Stimulated activated CD4-positive, alpha-beta T cell treated with anti-CD3 and anti-CD28 coated beads, Interleukin-1b, Interleukin-23, amount 100 ng/mL, for 4 hours (primary cell): ENCODE measurements at places on chromosomes 11 and 22.

DNA sequence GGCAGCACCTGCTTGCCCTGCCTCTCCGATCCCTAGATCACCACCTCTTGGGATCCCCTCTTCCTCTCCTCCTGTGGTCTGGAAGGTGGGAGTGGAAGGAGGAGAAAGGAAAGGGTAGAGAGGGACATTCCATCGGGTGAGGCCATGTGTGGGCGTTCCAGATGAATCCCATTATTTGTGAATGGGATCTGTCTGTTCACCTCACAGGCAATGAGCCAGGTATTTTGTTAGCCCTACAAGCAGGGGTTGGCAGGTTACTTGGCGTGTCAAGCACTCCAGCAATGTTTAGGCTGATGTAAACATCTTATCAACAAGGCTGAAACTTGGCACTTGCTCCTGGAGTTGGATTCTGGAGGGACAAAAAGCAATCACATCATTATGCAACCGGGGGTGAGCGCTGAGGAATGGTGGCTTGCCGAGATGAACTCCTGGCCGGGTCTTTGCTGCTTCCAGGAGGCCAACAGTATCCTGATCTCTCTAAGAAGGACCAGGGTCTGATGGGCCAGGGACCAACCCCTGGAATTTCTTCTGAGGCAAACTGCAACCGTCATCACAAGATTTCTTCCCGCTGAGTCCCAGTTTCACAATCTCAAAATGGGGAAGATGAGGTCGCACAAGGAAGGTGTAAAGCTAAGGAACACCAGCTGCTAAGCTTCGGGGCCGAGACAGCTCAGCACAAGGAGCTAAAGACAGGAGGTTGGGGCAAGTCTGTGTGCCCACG lies 7.8 kb downstream of the ADAMTS8 start:
- DNase-seq: no peak

- DNase-seq: no peak
Measured at GRCh38 chr11:1307163-1307870, 2.1 kb downstream of the TOLLIP start.

- no peak for DNase-seq
Measured at GRCh38 chr11:112178428-112178827, 3.1 kb downstream of the BCO2 start.

DNA sequence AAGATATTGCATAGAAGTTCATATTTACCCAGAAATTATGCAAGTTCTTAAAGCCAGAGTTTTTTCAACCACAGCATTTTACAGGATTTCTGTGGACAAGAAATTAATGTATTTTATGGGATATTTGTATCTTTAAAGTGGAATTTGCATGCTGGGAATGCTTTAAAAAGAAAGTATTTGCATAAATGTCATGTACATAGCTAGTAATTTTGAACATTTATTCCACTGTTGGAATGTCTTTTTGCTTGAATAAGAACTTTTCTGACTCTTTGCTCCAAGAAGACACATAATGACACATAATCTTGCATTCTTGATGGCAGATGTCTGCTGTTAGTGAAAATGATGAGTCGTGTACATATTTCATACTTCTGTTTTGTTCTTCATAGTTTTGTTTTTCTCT lies 66.6 kb downstream of the ATXN10 start:
- DNase-seq: no peak

- no peak for DNase-seq
Measured at GRCh38 chr11:29553990-29554389, 462.8 kb downstream of the KCNA4 start.

- DNase-seq: no peak
Measured at GRCh38 chr11:37503411-37504059, 905.5 kb upstream of the RAG2 start.

DNA sequence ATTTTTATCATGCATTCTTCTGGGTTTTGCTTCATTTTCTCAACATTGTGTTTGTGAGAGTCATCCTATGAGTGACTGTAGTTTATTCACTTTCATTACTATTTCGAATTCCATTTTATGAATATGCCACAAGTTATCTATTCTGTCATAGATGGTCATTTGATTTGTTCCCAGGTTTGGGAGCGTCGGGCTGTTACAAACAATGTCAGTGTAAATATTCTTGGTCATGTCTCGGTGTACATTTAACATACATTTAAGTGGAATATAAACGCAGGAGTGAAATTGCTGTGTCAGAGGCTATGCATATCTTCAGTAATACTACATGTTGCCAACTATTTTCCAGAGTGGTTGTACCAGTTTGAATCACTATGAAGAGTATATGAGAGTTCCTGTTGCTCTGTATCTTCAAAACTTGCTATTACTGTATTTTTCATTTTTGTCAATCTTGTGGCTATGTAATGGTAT lies 2.4 kb downstream of the TRIM44 start:
- no peak for DNase-seq

DNA sequence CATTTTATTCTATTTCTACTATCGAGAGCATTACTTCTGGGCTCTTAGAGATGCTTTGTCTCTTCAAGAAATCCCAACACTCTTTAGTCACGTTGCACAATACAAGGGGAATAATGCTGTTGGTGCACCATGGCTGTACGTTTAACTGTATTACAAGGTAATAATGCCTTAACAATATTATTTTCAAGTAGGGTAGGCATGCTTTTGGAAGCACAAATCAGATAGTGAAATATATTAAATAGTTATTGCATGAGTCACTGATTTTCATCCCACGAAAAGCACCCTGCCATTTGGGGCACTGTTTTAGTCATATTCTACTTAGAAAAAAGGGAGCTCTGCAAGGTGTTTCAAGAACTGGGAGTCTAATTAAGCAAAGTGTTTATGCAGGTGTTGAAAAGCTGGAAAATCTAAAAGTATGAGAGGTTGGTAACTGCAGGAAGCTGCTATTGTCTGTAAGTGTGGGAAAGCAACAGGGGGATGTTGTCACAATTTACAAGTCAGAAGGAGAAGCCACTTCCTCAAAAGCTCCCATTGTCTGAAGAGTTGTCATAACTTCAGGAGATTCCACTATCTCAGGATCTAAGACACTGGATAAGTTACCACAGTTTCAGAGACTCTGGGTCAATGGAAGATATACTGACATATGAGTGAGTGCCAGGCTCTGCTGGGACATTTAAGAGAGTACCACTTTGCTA lies 218.2 kb downstream of the JRKL start:
- no peak for DNase-seq

DNA sequence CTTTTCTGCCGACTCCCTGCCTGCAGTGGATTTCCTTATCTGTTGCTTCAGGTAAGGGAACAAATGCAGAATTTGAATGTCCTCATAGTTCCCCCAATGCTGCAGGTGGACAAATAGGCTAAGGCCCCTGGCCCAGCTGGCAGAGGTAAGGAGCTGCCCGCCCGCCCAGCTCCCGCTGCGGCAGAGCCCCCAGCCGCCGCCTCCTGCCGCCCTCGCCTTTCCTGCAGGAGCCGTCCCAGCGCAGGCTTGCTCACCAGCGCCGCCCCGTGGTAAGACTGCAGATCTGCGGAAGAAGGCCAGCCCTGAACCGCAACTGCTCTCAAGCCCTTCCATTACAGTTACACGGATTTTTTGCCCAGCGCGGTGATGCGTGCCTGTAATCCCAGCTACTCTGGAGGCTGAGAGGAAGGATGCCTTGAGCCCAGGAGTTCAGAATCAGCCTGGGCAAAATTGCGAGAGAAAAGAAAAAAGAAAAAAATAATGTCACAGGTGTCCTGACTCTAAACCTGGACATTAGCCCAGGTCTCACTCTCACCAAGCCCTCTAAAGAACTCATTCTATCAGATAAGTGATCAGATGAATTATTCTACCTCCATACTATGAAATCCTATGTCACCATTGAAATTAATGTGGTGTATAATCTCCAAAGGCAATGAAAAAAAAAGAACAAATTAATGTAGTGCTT lies 51.2 kb upstream of the EMID1 start:
- peak; percentile 68 for DNase-seq

- DNase-seq: no peak
Measured at GRCh38 chr11:59899532-59899931, 20.9 kb downstream of the OOSP3 start.
